Thymus (tissue), 14 donors: ENCODE measurements at places on chromosomes 6 and 20.

DNA sequence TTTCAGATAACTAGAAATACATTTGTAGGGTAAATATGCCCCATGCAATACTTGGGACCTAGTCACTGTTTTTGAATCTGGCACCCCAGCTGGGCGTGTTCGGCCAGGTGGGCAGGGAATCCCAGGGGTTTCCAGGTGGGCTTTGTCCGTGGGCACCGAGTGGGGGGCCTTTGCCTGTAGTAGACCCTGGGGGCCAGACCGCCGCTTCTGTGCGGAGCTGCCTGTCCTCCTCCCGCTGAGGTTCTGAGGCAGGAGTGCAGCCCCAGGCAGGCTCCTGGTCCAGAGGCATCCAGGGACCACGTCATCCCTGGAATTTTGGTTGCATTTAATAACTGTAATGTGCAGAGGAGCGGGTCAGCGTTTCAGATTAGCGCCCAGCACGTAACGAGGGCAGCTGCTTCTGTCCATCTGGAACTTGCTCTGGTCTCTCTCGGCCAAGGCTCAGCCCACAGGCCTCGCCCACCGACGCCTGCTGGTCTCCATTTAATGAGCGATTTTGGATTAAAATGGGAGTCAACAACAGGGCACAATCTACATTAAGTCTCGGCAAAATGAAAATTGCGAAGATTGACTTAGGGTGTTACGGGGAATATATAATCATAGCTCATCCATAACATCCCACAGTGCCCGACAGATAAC lies 12.8 kb downstream of the BHLHE23 start:
- no peak for DNase-seq

- DNase-seq: no peak
Observed at GRCh38 chr6:88442737-88443136, 276.6 kb upstream of the CNR1 start.

DNA sequence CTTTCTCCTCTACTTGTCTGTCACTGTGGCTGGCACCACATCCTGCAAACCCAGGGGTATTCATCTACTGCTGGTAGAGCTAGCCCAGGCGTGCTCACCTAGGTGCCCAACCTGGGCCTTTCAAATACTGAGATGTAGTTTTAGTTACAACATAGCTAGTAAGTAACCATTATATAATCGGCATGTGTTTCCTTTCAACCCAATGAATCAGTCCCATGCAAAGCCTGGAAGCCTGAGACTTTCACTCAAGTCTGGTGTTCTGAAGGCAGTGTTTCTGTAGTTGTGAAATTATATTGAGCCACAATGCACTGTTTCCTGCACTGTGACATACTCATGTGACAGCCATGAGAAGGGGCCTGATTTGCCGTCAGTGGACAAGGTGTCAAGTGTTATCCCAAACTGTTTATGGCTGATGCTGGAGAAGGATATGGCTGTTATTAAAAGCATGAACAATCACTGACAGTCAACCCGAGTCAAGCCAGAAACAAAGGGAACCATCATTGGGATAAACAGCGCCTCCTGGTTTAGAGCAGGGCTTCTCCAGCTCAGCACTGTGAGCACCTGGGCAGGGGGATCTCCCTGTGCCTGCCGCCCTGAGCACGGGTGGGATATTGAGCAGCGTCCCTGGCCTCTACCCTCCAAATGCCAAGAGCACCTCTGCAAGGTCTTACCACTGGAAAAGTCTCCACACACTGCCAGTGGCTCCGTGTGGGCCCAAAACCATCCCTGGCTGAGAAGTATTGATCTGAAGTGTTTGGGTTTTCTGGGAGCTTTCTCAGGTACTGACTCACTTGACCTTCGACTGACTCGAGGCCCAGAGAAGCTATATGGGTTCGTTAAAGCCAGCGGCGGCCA lies 1.6 kb downstream of the PSMA7 start:
- DNase-seq: no peak

GRCh38 chr6:152566103-152566875 lies 70.9 kb downstream of the SYNE1 start:
- no peak for DNase-seq

GRCh38 chr6:52505726-52506409 lies 71.0 kb downstream of the TRAM2 start:
- DNase-seq: no peak

- no peak for DNase-seq
Observed at GRCh38 chr6:158226655-158227512, 58.7 kb downstream of the GTF2H5 start.

GRCh38 chr6:22042706-22043105 lies 254.1 kb downstream of the PRL start:
- no peak for DNase-seq

DNA sequence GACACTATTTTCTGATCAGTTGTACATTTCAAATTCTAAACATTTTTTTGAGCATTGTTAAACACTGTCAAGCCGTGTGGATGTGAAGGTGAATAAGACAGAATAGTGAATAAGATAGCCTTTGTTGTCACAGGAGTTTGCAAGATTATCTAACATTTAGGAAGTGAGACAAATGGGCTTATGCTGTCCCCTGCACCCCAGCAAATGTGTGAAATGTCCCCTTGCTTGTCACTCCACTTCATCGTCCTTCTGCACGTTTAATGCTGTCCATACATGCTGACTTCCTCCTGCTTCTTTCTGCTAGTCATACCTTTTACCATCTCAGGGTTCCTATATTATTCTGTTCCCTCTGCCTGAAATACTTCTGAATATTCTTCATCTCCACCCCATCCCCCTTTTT lies 62.6 kb downstream of the CBFA2T2 start:
- DNase-seq: no peak

DNA sequence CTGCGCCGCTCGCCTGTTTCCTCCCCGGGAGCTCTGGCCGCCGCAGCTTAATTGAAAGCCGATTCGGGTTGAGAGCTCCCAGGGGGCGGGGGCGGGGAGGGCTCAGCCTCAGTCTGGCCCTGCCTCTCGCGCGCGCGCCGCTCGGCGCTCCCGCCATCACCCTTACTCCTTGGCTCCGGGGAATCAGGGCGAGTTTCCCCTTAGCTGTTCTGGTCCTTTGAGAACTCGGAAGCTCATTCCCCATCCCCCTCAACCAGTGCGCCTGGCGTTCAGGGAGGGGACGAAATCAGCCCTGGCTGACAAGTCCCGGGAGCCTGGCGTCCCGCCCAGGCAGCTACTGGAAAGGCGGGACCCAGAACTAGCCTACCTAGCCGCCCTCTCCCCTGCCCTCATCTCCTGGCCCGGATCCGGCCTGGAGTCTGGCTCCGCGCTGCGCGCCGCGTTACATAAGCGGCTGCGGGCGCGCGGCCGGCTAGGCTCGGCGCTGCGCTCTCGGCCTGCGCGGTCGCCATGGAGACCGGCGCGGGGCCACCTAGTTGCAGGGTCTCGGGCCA lies 2.8 kb downstream of the SLC12A5 start:
- no peak for DNase-seq

DNA sequence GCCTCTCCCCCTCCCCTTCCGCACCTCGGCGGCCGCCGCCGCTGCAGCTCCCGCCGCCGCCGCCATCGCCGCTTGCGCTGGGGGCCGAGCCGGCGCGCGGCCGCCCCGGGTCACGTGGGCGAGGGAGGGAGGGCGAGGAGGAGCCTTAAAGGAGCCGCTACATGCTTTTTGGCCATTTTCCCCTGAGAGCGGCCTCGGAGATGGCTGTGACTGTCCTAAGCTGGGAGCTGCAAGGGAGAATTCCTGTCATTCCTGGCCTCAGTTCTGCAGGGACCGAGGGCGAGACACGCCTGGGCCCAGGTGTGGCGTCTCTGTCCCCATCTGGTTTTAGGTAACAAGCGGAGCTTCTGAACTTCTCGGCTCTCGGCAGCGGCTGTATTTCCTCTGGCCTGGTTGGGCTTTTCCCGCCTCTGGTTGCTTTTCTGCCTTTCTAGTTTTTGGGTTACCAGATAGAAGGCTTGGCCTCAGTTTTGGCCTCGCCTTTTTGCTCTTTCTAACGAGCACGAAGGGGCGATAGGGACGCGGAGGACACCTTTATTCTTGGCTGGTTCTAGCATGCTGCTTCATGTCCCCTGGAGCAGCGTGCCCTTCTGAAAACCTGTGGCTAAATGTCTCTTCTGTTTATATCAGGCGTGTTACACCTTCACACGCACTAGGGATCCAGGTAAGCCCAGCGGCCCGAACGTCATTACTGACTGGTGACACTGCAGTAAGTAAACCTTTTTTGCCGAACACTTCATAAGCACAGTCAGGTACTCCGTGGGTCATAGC lies at the start of gene EHMT2:
Gene EHMT2 (minus strand): TSS at position 87 of the 771 bp plus-strand sequence. CDS start 21 bp downstream, at position 66.
- DNase-seq: peak; percentile 79

- DNase-seq: peak; percentile 3
Observed at GRCh38 chr20:59518881-59519706, 85.2 kb upstream of the PHACTR3 start.

DNA sequence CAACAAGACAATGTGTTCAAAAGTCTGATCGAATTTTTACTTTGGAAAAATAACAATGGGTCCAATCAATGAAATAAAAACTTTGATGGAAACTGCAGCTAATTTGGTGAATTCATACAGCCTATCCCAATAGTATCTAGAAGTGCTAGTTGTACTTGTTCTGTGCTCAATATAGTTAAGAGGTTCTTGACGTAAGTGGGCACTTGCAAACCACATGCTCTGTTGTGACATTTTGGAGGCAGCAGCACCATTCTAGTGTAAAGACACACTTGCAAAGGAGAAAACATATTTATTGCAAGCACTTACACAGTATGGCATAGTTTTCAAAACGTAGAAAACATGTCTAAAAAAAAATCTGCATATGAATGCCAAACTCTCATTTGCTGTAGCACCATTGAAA lies 6.7 kb upstream of the KLHL31 start:
- no peak for DNase-seq

DNA sequence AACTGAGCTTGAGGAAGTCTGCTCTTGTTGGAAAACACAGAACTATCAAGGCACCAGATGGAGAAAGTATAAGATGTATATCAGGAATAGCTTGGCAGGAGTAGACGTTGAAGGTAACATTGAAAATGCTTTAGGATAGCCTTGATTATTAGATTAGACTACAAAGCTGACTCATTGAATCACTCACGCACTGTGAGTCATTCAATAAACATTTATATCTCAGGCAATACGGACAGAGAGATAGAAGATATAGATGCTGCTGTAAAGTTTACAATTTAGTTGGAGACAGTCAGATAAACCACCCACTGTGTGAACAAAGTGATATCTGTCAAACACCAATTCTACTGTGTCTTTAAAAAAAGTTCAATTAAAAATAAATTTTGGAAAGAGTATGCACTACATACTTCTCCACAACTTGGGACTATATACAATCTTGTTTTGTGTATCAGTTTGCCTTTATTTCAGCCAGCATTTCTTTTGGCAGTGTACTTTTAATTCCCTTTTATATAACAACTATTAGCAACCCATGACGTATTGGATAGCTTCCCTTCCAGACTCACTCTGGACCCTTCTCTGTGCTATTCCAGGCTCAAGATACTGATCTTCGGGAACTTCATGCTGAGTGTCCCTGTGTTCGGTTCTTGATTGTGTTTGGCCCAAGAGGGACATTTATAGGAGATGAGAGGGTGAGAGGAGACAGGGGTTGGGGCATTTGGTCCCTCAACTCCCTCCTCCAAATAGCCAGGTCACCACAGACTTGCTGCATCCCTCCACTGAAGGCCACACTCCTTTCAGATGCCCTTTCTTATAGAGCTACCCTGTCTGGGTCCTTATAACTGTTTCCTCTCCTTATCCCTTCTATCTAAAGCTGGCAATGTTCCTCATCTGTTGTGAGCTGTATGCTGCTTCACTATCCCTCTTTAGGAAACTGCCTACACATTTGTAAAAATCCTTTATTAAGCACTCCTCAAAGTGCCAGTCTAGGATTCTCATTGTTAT lies 176.6 kb upstream of the PTPRK start:
- no peak for DNase-seq

GRCh38 chr20:36394340-36394965 lies 88.3 kb downstream of the DLGAP4 start:
- no peak for DNase-seq

DNA sequence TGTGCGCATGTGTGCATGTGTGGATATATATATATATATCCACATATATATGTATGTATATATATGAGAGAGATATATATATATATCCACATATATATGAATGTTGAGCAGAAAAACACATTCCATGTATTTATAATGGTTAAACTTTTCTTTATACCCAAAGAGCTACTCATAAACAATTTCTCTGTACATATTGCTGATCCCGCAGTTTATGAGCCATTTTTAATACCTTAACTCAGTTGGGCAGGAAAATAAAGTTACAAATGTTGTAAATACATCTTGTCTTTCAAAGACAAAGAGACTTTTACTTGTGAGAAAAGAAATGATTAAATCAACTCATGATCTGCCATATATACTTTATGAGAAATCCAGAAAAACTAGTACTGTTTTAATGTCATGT lies 18.1 kb upstream of the EPHA7 start:
- no peak for DNase-seq

GRCh38 chr6:2767657-2768524 lies 2.7 kb downstream of the WRNIP1 start:
- no peak for DNase-seq

DNA sequence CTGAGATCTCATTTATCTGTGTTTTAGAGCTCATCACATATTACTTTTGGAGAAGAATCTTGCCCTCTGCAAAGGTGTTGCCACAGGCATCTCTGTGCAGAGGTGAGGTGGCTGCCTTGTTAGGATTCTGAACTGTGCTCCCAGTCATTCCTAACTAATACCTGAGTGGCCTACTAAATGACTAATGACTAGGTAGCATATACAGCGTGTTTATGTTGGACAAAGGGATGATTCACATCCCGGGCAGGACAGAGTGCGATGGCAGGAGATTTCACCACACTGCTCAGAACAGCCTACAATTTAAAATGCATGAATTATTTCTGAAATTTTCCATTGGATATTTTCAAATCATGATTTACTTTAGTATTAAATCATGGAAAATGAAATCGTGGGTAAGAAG lies 23.1 kb upstream of the CGA start:
- no peak for DNase-seq

GRCh38 chr6:16800942-16801341 lies 39.7 kb upstream of the ATXN1 start:
- no peak for DNase-seq

DNA sequence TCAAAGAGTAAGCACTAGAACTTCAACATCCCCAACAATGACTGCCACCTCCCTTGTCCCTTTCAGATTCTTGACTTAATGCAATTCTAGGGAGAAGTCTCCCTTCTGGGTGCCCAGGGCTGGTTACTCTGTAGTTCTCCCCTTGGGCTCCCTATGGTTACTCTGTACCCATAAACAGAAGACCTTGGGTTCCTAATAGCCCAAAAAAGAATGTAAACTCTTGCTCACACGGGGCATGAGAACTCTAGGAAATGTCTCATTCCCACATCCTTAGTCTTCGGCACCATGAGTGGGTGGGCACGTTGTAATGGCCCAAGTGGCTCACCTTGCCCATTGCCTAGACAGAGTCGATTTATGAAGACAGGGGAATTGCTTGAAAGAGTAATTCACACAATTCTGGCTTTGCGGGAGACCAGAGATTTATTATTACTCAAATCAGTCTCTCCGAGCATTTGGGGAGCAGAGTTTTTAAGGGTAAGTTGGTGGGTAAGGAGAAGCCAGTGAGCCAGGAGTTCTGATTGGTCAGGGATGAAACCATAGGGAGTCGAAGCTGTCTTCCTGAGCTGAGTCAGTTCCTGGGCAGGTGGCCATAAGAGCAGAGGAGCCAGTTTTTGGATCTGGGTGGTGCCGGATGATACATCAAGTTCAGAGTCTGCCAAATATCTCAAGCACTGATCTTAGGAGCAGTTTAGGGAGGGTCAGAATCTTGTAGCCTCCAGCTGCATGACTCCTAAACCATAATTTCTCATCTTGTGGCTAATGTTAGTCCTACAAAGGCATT lies 61.2 kb upstream of the SIRPG start:
- DNase-seq: no peak

- peak; percentile 19 for DNase-seq
Observed at GRCh38 chr6:31094389-31094881, 17.9 kb downstream of the C6orf15 start.
